Smooth muscle cell of the umbilical artery (primary cell): ENCODE measurements at places on chromosomes 4 and X. TPM values are rescaled to one million over a fixed set of nuclear protein-coding genes. Genes with fewer than 3 reads are reported as not detected.

Gene SPIN3
- 7.9 and 11.3 TPM in 2 replicates for total RNA-seq

Gene CCSER1
- 0.30 TPM in 1 of 2 replicates, not detected in the other for total RNA-seq

Gene KIT
- 0.69 and 1.5 TPM in 2 replicates for total RNA-seq

Gene TNMD
- total RNA-seq: not detected in 2 replicates
